ENCODE measurements at places on chromosomes 13 and 19.

- peak; percentile 26 for DNase-seq
Measured at GRCh38 chr13:35471706-35472322, 4.7 kb downstream of the MAB21L1 start.

GRCh38 chr19:54464044-54464629 is 559 bp upstream of the LENG9 start:
- peak; percentile 98 for DNase-seq

DNA sequence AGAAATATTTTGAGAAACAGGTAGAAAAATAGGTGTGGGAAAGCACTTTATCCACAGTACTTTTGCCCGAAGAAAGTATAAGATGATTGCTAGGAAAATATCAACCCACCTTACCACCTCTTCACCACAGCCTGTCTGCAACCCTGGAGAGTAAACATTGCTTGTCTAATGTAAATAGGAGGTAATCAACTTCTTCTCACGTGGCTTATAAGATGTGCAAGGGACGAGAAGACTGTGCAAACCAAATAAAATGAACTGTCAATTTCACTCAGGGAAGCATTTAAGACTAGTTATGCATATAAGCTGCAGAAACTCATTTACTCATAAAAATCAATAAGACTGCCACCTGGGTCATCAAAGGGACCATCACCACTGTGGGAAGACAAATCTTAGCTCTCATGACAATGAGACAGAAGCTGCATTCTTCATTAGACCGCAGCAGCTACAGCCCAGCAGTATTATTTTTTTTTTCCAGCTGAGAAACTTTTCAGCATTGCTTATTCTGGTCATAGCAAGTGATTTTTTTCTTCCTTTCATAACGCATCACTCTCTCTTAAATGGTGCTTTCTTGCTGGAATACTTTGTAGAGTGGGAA is 807.7 kb upstream of the GPC6 start:
- no peak for DNase-seq

DNA sequence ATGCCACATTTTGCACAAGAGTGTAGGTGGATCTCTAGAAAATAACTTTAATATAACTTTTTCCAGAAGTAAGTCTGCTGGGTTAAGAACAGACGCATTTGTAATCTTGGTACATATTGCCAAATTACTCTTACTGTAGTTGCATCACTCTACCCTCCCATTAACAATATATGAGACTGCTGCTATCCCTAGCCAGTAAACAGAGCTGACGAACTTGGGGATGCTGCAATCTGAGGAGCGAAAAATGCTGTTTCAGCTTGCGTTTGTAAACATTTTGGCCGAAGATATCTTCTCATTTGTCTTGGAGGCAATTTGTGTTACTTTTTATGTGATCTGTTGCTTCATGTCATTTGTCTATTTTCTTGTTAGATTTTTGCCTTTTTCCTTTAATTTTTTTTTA is 1482.8 kb downstream of the OLFM4 start:
- DNase-seq: no peak

- DNase-seq: no peak
Measured at GRCh38 chr13:44280456-44280855, 93.2 kb upstream of the SERP2 start.

GRCh38 chr13:33168321-33168960 is 117.1 kb downstream of the STARD13 start:
- DNase-seq: no peak

DNA sequence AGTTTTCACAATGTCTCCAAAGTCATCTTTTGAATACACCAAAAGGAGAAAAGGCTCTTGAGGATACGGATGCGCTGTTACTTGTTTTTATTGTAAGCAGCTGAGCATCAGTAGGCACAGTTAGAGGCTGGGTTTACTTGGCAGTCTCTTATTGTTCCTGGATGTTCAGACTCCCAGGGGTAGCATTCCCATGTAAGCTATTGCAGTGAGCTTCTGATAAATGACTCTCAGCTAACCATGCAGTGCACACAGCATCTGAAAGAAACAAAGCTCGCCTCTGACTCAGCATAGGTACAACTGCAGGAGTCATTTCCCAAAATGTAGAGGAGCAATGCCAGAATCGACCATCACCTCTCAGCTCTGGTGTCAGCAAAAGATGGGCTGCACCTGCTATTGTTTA is 84.8 kb downstream of the DCT start:
- no peak for DNase-seq

- no peak for DNase-seq
Measured at GRCh38 chr13:20217168-20217567, 15.0 kb downstream of the GJB6 start.

GRCh38 chr13:71278512-71278911 is 588.5 kb downstream of the DACH1 start:
- no peak for DNase-seq

- no peak for DNase-seq
Measured at GRCh38 chr13:79455331-79455730, 25.6 kb upstream of the NDFIP2 start.

DNA sequence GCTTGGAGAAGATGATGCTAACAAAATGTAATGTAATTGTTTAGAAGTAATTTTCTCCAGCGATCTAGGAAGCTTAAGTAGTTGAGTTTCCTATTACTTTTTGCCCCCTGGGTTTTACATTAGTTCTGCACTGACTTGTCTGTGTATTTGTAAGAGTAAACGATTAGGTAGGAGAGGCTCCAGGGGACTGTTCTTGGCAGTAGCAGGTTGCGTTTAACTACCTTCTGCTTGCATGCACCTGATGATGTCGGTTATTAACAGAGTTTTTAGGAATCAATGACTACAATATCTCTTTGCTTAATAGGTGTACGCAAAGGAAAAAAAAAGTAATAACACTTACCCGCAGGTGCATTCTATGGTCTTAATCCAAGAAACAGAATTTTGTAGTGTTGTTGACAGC is 18.3 kb upstream of the UGGT2 start:
- DNase-seq: no peak

DNA sequence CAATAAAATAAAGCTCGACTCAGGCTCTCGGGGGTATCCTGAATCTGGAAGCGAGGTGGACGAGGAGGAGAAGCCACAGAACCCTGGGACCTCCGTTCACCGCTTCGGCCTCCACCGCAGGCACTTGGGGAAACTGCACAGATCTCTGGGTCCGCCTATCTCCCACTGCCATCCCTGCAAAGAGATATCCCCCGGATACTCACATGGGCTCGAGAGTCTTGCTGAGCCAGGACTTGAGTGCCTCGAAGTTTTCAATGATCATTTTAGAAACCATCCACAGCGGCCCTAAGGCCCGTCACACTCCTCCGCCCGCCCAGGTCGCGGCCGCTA is 589 bp downstream of the RBM26 start:
- DNase-seq: no peak

DNA sequence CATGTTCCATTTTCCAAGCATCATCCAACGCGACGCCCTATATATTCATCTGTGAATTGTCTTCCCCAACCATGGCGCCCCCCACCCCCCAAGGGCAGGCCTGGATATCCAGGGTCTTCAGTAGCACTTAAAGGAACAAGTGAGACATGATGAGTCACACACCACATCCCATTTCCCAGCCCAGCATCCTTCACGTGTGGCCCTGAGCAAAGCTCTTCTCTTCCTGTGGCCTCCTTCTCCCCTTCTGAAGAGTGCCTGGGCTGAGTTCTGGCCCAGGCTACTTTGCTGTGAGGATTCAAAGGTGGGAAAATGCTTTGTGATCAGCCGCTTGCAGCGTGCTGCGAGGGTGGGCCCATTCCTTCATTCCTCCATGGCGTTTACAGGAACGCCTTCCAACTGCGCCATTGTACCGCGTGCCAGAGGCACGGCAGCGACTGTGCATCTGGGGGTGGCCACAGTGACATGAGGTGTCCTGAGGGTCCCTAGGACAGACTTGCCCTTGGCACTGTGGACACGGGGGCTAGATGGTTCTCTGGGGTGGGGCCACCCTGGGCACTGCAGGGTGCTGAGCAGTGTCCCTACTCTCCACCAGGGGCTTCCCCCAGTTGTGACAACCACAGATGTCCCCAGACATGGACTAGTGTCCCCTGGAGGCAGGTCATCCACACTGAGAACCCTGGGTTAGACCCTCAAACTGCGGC is 11.7 kb downstream of the PLIN4 start:
- no peak for DNase-seq

DNA sequence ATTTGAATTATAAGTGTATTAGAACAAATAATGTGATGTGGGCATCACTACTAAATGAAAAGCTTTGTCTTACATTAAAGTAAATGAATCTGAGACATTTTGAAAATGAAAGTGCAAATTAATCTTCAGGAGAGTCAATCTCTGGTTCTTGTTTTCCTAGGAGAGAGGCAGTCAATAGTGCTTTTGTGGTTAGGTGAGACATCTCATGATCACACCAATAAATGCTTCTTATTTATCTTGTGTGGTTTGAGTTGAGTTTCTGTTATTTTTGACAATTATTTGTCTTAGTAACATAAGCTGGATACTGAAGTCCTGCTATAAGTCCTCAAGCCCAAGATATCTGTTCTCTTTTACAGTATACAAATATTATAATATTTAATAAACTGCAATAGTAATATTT is 1378.0 kb upstream of the PCDH9 start:
- no peak for DNase-seq

- no peak for DNase-seq
Measured at GRCh38 chr13:41682766-41683165, 225.4 kb downstream of the RGCC start.

GRCh38 chr13:27336014-27336673 is 65.5 kb downstream of the RASL11A start:
- no peak for DNase-seq

DNA sequence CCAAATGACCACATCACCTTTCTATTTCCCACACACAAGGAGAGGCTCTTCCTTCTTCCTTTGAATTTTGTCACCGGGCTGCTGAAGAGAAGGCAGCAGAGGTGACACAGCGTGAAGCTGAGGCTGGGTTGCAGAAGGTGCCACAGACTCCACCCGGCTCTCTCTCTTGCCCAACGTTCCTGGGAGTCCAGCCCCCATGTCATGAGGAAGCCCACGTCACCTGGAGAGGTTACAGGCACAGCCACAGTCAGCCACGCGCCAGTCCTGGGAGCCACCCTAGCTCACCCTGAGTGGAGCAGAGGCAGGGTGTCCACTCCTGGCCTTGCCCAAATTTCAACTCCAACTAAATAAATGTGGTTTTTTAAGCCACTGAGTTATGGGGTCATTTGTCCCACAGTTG is 4.8 kb upstream of the TMEM255B start:
- no peak for DNase-seq

DNA sequence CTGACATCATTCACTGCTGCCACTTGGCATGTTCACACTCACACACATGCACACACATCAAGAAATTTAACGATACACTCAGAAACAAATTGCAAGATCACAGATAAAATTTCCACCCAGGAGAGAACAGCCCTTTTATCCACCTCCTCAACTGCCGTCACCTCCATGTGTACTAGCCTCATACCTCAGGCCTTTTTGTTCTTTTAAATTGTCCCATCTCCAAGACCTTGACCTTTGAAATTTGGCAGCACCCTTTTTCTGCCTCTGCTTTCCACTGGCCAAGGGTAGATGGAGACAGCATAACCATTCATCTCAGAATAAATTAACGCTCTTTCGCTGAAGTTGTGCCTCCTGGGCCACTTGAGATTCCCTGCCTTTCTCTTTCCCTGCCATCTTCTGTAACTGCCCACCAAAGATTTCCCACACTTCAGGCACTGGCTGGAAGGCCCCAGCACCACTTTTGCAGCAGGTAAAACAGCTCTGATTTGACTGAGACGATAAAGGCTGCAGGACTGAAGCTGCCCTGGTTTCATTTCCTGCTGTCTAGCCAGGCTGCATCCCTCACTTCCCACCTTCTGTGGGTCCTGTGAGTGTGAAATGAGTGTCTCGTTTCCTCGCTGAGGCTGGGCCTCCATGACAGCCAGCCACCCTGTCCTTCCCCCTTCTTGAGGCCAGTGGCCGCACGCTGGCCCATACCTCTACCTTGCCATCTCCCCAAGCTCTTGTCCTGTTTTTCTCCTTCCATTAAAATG is 39.3 kb downstream of the MBNL2 start:
- DNase-seq: no peak

DNA sequence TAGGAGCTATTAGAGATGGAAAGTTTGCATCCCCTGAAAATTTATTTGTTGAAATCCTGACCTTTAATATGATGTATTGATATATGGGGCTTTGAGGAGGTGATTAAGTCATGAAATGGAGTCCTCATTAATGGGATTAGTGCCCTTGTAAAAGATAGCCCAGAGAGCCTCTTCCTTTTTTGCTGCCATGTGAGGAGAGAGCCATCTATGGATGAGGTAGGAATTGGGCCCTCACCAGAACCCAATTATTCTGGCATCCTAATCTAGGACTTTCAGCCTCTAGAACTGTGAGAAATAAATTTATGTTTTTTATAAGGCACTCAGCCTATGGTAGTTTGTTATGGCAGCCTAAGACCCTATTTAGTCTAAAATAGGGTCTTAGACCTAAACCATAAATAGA is 250.2 kb upstream of the SLITRK1 start:
- no peak for DNase-seq

GRCh38 chr19:15488489-15489226 is 9.4 kb upstream of the PGLYRP2 start:
- no peak for DNase-seq

DNA sequence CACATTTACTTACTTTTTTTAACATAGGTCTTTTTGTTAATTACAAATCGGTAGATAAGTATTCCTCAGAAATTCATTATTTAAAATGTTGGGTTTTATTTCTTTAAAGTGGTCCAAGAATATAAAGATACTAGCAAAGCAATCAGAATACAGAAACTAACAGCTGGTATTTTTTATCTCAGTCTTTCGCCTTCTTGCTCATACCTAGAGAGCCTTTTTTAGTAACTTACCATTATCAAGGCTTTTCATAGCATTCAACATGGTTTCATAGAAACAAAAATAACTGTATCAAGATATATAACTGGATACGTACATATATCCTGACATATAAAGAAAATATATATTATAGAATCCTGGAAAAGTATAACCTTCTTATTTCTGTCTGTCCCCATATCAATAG is 227.8 kb upstream of the MIR17HG start:
- DNase-seq: no peak

- no peak for DNase-seq
Measured at GRCh38 chr13:27536361-27537101, 83.8 kb downstream of the LNX2 start.

DNA sequence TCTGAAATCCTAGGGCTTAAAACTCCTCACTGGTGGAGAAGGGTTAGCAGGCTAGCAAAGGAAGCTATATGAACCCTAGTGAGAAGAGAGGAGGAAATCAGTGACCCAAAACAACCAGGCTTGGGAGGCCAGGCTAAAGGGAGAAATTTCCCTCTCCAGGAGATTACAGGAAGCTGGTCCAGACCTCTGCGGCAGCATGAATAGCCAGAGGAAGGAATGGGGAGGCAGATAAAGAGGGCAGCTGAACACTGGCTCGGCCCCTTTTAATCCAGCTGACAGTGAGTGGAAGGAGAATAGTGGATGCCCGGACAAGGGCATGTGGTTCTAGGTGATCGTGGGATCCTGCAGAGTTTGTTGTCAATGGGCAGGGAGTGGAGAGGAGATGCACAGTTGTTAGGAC is 130.6 kb downstream of the COG6 start:
- no peak for DNase-seq

- peak; percentile 39 for DNase-seq
Measured at GRCh38 chr19:44582581-44583265, 30.6 kb upstream of the IGSF23 start.

- peak; percentile 6 for DNase-seq
Measured at GRCh38 chr19:51131780-51132680, 7.3 kb downstream of the SIGLEC9 start.
